ENCODE measurements at places on chromosomes 2 and 18.

DNA sequence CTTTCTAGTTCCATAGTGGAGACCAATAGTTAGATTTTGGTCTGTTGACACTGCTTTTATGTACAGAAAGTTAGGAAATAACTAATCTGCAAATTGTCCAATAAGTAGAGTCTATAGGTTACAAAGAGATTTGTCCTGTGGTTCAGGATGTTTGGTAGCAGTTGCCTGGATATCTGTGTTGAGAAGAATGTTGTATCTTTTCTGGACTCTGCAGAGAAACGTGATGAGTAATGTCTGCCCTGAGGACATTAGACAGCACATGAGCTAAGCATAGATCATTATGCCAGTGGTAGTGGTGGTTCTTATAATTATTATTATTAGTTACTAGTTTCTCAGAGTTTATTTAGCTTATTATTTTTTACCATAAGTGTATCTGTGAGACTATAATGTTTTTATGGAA, 65.8 kb downstream of the ANKRD62 start:
- DNase-seq: peak; percentile 3

DNA sequence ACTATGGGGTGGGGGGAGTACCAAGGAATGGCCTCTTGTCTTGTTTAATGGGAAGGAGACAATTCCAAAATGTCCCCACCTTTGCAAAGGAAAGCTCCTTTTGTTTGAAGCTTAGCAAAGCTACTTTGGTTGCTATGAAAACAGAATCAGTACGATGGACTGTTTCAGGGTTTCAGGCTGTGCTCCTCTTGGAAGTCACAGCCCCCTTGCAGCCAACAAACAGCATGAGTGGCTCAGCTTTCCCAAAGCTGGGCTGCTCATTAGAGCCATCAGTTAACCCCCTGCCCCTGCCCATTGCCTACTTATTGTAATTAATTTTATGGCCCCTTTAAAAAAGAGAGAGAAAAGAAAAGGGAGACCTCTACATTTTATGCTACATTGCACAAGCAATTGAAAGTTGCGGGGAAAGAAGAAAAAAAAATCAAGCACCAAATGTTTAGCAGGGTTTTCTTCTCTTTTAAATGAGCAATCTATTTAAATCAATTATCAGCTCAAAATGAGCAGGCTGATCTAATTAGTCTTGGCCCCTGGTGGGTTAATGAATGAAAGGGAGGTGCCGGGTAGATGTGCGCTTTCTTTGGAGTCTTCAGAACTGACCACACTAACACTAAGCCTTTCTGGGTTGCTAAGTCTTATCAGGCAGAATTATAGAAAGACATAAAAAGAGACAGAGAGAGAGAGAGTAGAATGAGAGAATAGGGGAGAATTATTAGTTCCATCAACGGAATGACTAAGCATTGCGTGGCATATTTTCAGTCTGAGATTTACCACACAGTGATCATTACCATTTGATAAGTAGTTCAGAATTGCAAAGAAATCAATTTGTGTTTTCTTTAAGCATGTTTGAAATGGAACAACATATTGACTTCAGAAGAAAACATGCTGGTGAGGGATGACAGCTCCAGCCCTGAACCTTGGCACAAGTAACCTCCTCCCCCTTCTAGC, 284.9 kb downstream of the INSIG2 start:
- DNase-seq: no peak

GRCh38 chr18:48996901-48997463, 46.2 kb upstream of the SMAD7 start:
- DNase-seq: peak; percentile 61

- no peak for DNase-seq
These were observed 296.4 kb downstream of the CYP26B1 start for GRCh38 chr2:71851094-71851750.

- DNase-seq: no peak
These were observed 655.1 kb upstream of the SLC39A10 start for GRCh38 chr2:195001924-195002323.

DNA sequence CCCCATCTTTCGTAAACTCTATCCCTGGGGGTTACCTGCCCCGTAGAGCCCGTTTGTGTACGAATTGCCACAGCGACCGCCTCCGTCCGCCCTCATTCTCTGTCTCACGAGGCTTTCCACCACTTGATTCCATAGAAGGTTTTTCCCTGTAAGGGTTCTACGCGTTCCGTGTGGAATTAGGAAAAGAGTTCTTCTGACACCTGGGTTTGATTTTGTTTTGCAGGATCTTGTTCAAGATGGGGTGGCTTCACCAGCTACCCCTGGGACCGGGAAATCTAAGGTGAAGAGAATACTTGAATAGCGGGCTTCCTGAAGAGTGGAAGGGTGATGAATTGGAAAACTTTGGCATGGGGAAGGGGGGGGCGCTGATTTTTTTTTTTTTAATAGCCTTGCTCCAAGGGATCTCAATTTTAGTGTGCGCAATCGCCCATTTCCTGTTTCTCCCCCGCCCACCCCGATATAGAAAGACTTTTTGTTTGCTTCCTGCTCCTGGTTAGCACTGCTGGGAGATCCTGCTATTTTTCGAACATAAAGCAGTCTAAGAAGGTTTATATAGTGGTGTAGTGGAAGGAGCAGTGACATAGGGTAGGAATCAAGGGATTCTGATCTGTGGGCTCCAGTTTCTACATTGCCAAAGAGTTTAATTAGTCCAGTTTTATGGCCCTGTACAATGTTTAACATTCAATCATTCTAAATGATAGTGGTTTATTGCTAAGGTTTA, 564 bp downstream of the GCC2 start:
- peak; percentile 52 for DNase-seq

DNA sequence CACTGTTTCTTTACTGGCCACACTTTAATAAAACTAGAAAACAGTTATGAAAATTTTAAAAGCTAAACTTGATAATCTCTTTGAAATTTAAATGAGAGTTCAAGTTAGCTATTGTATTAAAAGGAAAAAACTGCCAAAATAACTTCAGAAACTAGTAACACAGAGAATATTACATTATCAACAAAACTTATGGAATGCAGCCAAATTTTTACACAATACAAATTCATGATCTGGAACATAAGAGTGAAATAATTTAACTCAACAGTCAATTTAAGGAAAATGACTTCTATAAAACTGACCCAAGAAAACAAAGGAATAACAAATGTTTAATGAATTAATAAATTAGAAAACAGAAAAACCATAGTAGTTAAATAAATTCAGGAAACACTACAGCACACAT, 65.0 kb downstream of the TCF4 start:
- DNase-seq: no peak

GRCh38 chr2:70745276-70745825, 22.6 kb downstream of the ADD2 start:
- no peak for DNase-seq

- DNase-seq: no peak
These were observed 25.0 kb upstream of the ARL5A start for GRCh38 chr2:151853070-151853758.

DNA sequence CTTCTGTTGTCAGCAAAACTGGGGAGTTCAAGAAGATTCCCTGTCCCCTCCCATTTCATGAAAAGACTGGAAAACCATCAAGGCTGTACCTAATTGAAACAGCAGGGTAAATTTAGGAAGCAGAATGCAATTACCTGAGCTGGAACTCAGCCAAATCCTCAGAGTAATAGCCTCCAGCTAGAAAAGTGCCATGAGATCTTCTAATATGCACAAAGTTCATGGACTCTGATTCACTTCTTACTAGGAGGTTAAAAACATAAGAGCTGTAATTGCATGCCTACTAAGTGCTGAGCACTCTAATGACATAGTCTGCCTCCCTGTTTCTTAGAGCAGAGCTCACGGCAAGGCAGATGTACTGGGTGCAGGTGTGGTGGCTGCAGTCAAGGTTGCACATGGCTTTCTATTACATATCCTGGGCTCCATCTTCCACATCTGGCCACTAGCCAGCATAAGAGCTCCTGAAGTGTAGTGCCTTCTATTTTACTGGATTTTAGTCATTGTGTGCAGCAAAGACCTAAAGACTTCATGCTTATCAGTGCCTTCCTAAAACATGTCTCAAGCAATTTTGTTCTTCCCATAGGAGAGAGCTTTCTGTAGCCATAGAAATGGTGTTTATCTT, 341.7 kb downstream of the PTPRM start:
- DNase-seq: no peak

DNA sequence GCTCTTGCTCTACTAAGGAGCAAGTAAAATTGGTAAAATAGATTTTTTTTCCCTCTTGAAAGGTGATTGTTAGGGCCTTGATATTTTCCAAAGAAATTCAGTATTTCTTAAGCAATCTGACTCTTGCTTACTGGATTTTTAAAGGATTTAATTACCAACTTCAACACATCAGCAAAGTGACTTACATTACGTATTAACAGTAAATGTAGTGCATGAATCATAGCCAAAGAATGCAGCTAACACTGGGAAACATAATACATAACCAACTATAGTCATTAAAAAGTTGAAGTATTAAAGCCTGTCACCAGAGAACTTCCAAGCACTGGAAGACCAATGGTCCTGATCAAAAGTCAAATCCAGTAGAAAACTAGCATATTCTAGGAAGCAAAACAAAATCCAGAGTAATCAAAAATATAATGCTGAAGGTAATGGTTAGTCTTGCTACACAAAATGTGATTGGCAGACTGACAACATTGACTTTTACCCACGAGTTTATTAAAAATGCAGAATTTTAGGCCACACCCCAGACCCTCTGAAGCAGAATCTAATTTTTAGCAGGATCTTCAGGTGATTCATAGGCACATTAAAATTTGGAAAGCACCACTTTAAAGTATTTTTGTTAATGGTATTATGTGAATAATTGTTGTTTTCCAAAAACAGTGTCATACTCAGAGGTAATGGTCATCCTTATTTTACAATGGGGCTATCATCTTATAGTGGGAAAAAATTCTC, 31.8 kb upstream of the CAVIN2 start:
- peak; percentile 92 for DNase-seq

DNA sequence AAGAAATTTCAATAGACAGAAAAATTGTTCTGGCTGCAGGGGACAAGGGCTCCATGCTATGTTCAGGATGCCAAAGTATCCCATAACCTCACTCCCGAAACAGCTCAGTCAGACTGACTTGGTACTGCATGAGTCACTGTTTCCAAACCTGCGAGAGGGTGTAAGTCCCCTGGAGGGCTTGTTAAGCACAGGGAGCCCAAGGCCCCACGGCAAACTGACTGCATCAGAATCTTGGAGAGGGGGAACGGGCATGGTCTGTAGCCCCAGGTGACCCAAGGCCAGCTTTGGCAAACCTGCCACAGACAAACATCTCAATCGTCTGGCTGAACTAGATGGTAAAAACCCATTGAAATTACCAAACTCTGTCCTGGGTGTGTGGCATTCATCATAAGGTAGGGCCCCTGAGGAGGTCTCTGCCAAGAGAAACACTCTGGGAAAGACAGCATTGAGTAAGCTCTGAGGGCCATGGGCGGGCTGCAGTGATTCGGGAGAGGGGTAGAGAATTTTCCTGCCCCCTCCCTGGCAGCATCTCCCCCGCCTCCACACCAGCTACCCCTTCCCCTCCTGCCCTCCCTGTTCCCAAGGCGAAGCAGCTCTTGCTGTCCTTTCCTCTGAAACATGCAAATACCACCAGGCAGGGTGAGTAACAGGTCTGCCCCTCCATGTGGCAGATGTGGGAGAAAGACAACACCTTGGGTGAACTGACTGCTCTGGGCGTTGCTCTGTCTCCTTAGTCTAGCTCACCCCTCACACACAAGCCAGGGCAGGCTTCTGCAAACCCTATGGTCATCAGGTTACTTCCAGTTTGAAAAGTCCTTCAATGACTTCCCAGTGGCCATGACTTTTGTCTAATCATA, 274.7 kb upstream of the SIX2 start:
- peak; percentile 74 for DNase-seq

DNA sequence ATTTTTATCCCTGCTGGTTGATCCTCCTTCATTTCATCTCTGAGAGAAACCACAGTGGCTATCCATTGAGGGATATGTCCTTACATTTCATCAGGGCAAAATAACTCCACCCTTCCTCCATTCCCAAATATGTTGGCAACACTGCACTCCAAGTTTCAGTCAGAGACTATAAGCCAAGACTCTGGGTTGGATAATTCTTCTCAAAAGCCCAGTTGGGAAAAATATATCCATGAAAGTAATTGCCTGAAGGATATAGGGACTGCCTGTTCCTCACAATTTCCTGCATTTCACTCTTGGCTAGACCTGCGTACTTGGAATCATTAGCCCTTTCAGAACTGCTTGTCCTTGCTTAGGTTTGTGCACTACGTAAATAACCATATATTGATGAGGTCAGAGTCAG, 27.9 kb upstream of the EPB41L3 start:
- DNase-seq: no peak

DNA sequence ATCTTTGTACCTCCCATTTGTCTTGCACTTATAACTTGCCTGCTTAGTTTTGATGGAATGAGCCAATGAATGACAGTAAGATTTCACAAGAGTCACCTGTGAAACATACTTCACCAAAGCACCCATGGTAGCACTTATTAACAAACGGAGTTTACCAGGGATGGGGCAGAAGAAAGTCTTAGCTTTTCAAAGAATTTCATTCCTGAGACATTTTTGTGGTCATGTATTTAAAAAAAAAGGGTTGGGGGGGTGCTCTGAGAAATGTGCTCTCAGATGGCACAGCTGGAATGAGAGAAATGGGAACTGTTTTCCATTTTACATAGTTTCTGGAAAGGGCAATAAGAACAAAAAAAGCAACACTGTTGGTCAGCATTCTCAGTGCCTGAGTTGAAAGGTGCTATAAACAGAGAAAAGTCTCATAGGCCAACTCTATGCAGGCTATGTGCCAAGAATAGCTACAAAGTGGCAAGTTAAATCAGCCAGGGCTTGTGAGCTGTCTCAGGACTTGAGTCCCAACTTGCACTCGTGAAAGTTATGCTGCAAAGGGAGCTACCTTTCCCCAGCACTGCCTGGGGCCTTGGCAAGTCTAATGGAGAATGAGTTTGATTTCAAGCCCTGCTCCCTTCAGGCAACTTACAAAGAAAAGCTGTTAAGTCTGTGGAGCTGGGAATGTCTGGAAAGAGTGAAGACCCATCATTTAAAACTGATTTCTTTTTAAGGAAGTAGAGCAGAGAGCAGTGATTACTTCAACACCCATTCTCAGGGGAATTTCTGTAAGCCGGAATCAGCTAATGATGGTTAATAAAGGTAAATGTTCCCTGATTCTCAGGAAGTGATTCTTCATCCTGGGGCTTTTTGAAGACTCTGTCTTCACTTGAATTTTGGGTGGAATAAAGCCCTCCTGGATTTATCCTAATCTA, 170.6 kb downstream of the SLC8A1 start:
- DNase-seq: peak; percentile 67

DNA sequence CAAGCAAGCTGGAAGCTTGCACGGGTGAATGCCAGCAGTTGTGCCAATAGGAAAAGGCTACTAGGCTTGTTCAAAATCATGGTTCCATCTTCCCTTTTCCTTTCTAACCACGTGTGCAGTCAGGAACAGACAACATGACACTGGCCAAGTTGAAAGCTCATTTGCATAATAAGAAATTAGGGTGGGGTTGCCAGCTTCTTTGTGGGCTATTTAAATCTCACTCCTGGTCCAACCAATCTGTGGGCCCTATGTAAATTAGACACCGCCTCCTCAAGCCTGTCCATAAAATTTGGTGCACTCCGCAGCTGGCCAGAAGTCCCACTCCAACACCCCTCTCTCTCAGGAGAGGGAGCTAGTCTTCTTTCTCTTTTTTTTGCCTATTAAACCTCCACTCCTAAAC, 1948.4 kb upstream of the PIK3C3 start:
- no peak for DNase-seq

GRCh38 chr2:15818318-15818753, 122.0 kb upstream of the MYCN start:
- DNase-seq: no peak

Data from A172 (cell line).